ENCODE measurements at places on chromosomes 4 and X.

DNA sequence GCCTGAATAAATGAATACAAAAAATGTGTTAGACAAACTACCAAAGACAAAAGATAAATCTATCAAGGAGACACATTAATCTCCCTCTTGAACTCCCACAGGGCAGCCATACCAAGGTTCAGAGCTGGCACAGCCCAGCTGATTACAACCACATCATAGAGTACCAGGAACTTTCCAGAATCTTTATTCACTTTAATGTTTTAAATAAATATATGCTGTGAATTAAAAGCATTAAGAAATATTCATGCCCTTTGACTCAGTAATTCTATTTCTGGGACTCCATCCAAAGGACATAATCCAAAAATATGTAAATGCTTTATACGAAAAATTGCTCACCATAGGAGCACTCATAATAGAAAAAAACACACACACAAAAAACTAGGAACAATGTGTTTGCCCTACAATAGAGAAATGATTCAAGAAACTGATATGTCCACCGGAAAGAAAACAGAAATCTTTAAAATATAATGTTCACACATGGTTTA is 126.0 kb downstream of the LDB2 start:
- no peak for DNase-seq

DNA sequence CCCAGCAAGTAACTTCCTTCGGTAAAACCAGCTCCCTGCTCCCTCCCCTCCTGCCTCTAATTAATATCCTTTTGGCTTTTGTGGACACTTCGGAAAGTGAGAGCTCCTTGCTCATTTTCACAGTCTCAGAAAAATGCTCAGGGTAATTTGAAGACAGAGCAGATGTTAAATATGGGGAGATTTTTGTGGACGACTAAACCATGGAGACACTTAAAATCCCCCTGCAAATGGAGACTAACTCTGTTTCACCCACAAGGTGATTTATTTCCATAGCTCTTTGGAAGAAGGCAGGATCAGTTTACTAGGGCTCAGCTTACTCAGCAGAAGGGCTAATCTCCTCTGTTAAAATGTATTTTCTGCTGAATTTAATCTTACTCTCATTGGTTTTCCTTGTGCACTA is 12.2 kb upstream of the AMOT start:
- no peak for DNase-seq

- DNase-seq, result no peak
Measured at GRCh38 chrX:132467026-132467425, 21.8 kb downstream of the MBNL3 start.

- DNase-seq, result no peak
Measured at GRCh38 chr4:150327262-150327780, 249.1 kb downstream of the DCLK2 start.

DNA sequence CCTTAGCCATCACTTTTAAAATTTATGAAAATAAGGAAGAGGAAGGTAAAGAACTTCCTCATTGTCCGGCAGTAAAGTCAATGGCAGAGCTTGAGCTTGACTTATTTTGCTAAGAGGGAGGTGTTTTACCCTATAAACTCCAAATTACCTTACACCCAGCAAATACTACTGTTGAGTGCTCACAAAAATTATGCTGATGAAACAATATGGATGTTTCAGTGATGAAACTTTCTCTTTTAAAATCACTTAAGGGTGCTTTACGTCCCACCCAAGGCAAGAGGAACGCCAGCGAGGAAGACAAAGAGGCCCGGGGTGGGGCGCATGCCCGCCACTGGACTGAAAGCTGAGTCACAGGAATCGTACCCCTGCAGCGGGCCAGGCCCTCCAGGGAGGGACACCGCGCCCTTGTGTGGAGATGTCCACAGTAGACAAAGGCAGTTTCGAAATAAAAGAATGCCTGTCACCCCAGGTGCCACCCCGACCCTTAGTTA is 560 bp upstream of the TMSB4X start:
- peak; percentile 88 for DNase-seq

DNA sequence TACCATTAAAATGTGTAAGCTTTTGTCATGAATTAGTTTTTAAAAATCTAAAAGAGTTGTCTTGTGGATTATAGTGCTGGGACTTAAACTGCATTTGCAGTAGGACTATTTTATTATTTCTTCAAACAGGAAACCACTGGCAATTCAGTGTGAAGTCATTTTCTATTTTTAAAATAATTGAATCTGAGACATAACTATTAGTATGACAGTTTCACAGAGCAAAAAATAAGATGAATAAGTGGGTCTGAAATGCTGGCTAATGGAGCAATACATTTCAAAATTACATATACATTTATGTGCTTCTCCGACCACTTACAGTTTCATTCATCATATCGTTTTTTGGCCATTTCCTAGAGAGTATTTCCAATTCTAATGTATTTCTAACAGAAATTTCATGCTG is 75.3 kb upstream of the RAPGEF2 start:
- DNase-seq, result no peak

GRCh38 chrX:47232803-47233332 is at the start of gene USP11:
Gene USP11, plus strand, starts transcription at chrX:47233009. Its CDS starts 35 bp downstream, at chrX:47233044.
- DNase-seq, result peak; percentile 77

GRCh38 chr4:10346023-10346422 is 111.2 kb downstream of the ZNF518B start:
- no peak for DNase-seq

DNA sequence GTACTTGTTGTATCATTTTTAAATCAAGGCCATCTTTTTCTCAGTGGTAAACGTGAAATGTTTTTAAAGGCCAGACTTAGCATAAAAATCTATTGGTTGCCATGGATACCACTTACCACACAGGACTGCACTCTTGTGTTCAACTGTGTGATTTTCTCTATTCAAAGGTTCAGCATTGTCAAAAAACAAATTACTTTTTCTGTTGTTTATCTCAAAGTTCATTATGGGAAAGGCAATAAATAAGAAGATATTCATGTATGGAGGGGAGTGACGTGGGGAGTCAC is 231.0 kb upstream of the GATB start:
- DNase-seq, result no peak

DNA sequence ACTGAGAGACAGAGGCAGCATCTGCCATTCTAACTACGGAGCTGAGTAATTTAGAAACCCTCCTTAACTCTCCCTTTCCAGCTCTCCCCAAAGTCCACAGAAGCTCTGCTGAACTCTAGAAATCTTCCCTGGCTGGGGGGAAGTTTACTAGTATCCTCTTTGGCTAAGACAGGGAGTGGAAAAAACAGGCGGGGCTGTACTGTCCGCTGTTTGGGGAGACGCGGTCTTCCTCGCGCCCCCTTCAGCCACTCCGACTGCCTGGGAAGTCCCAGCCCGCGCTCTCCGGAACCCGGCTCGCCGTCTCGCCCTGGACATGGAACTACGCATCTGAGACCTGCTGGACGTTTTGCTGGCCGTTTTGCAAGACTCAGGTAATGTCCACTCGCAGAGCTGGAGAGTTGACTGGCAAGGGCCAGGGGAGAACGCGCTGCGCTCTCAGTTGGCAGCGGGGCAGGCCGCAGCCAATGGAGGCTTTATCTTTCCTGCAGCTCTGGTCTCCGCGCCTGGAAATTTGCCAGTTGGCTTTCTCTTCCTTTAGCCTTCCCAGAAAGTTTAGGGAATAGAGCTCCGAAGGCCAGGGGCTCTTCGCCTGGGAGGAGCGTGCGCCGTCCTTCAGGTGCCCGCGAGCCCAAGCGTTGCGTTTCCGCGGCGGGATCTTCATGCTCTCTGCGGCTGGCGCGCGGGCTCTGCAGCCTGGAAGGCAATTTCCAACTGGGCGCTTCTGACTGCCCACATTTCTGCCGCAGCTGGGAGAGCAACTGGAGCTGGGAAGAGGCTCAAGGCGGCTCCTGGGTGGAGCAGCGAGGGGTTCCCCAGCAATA is 892 bp downstream of the IL1RAPL2 start:
- DNase-seq, result no peak

DNA sequence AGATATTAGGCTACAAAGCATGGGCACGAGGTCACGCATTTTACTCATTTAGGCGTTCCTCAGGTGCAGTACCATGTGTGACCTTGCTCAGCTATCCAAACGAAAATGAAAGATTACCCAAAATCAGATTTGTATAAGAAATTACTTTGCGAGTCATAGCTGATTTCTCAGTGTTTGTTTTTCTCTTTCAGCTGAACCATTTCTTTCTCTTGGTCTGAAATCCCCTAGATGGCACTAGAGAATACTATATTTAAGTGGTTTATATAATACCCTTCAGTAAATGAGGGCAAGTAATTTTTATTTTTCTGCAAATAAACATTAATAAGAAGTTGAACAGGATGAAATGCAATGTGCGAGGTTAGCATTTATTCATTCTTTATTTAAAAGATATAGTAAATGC is 496.6 kb downstream of the STIM2 start:
- DNase-seq, result no peak

DNA sequence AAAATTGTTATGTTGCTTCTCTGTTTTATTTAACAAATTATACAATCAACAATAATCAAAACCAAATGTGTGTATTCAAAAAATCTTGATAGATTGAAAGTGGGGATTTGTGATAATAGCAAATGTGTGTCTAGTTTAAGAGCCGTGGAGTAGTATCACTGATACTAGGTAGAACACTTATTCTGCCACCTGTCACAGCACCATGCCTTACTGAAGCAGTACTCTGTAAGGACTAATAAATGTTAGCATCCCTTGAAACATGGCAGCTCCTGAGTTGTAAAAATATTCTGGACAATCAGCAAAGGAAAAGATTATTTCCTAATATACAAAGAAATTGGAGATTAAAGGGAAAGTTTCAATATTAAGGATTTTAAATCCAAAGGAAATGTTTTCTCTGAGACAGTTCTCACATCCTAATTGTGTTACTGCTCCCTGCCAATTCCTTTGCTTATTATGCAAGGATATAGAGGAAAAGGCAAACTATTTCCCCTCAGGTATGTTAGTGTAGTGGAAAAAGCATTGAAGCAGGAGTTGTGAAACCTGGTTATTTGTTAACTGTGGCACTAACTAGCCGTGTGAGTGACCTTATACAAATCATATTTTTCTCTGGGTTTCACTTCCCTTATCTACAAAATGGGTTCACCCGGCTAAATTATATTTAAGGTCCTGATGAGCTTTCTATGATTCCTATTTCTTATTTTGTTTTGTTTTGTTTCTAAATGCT is 303.1 kb downstream of the ARHGAP24 start:
- no peak for DNase-seq

DNA sequence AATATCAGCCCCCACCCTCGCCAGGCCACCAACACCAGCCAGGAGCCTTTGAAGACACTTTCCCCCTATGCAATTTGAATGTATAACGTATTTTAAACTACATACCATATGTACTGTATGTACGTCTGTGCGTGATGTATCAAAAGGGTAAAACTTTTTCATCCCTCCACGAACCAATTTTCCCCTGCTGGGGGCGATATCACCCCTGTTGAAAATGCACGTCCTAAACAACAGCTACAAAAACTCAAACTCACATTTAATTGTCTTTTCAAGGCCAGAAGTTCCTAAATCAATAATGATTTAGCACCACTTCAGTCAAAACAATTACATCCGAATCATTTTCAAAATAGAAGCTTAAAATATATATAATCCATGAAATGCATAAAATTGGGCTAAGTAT is 1.4 kb downstream of the VEGFD start:
- DNase-seq, result no peak

DNA sequence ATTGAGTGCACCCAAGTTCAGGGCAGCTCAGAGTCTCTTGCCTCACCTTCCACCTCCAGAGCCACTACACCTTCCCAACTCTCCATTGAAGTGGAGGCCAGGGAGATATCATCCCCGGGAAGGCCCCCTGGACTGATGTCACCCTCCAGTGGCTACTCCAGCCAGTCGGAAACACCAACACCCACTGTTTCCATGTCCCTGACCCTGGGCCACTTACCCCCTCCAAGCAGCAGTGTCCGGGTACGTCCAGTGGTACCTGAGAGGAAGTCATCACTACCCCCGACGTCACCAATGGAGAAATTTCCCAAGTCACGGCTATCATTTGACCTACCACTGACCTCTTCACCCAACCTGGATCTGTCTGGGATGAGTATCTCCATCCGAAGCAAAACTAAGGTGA is 7.8 kb upstream of the RTL5 start:
- no peak for DNase-seq

DNA sequence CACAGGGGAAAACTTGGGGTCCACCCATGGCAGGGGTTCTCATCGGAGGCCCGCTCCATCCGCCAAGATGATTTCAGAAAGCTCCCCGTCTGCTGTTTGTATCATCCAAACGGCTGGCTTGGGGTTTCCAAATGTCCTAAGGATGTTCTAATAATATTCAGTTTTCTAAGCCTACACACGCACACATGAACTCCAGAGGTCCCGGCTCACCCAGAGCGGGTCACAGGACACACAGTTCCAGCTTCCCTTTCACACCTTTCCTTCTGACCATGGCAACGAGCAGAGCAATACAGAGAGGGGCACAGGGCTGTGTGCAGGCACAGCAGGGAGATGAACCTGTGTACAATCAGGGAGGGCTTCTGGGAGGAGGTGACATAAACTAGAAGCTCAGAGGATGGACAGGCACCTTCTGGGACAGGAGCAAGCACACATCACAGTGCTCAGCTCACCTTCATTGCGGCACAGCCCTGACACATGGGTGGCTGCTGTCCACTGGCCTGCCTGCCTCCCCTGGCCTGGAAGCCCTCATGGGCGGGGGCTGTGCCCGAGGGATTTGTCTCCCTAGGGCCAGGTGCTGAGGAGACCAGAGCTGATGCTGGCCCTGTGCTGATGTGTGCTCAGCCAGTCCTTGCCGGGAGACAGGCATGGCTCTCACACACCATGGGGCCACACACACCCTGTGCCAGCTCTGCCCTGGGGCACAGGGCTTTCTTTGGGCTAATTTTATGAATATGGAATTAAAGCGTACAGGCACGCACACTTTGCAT is 44.8 kb downstream of the ABLIM2 start:
- no peak for DNase-seq

DNA sequence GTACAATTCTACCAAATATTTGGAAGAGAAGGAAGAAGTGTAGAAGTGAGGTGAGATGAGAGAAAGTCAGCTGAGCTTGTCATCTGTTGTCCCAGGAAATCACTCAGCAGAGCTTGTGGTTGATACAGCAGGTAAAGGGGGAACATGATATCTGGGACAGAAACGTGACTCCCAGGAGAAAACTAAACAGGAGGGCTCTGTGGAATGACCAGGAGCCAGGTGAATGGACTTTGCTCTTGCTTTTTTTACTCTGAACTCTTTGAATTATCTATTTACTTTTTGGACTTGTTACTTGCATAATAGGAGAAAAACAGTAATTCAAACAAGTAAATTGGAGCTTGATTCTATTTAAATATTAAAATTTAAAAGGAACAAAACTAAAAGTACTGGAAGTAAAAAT is 555.6 kb upstream of the FRG1 start:
- DNase-seq, result no peak
